ENCODE measurements at places on chromosomes 6 and 20.

GRCh38 chr6:144335914-144336313, 50.8 kb downstream of the UTRN start:
- no peak for DNase-seq

- DNase-seq: peak; percentile 46
Observed at GRCh38 chr20:2652724-2653555, 508 bp downstream of the NOP56 start.

DNA sequence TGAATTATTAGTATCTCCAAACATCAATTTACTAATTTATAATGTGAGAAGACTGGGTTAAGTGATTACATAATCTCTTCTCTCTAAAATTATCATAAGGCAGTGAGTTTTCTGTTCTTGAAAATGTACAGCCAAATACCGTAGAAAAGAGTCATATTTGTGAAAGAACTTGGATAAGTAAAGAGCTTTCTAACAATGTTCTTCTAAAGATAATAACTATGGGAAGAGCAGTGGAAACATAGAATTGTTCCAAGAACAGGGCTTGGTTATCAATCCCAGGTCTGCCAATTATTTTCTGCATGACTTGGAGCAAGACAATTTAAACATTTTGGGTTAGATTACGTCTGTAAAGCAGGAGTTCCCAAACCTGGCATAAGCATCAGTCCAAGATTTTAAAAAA, 198.1 kb upstream of the SGK1 start:
- no peak for DNase-seq

- DNase-seq: no peak
Observed at GRCh38 chr20:60068509-60068908, 110.3 kb downstream of the CDH26 start.

DNA sequence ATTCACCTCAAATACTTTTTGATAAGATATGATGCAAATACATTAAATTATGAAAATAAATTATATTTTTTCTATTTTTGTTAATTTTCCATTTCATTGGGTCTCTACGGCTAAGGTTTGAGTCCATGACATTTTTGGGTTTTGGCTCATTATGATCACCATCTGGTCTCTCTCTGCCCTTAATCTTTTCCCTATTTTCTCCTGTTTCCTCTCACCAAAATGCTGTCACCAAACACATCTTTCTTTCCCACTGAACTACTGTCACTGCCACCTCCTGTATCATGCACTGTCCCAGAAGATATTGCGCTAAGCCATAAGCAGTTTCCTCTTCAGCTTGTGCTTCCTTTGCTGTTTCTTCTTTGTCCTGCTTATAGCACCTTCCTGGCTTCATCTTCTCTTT, 42.0 kb upstream of the OGFRL1 start:
- DNase-seq: no peak

DNA sequence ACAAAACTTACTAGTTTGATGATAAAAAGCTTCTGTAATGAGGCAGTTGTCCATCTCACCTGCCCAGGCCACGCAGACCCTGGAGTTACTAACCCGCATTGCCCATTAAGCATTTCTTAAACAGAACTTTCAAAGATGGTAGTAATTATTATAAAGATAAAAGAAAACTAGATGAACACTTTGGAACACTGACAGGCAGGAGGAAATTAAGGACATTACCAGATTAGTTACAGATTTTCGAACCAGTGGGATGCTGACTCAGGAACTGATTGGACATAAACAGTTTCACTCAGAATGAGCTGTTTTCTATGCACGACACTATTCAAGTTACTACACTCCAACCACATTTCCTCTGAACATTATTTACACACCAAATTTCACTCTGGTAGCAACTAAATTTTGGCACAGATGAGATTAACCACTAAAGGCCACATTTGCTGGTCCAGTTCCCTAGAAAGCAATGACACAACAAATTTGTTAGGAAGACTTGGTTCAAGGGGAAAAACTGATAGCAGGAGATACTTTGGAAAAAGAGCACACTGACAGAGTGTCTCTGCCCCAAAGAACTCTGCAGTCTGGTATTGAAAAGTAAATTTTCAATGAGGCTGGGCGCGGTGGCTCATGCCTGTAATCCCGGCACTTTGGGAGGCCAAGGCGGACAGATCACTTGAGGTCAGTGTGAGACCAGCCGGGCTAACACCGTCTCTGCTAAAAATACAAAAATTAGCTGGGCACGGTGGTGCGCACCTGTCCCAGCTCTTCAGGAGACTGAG, 3.0 kb downstream of the ROMO1 start:
- no peak for DNase-seq

DNA sequence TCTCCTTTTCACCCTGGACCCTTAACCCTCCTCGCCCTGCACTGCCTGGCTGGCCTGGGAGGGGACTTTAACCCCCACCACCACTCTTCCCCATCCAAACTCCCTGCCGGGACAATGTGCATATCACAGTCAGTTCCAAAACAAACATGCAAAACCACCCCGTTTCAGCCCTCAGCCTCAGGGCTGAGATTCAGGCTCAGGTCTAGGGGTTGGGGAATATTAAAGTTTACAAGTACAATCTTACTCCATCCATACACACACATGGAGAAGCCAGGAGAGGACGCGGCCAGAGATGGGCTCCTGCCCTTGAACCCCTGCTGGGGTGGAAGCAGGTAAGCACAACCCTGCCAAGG, 534 bp downstream of the KIAA1755 start:
- DNase-seq: no peak

GRCh38 chr6:136347847-136348246, 58.2 kb upstream of the BCLAF1 start:
- no peak for DNase-seq

DNA sequence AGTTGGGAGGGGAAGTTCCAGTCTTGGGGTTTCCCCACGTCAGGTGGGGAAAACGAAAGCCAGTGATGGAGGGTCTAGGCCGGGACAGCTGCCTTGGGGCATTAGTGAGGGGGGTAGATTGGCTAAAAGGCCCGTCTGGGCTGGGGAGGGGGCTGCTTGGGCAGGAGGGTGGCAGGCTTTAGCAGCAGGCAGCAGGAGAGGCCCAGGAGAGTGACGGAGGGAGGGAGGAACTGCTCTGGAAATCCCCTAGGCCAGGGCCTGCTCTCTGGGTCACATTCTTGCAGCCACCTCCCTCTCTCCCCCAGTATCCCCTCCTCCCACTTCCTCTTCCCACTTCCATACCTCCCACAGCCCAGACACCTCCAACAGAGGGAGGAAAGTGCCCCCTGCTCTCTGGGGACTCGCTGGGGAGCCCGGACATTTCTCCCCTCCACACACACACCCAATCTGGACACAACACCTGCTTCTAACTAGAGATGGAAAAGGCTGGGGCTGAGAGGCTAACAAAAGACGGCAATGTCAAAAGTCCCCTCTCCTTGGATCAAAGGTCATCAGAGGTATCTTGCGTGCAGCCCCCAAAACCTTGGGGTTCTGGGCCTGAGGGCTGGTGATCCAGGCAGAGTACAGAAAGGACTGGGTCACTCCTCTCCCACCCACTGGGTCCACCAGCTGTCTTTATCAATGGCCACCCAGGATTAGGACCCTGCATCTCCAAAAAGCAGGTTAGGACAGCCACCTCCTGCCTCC, 1.8 kb downstream of the NFKBIE start:
- peak; percentile 37 for DNase-seq

GRCh38 chr6:70264306-70264705, 38.6 kb downstream of the COL9A1 start:
- DNase-seq: no peak

- DNase-seq: no peak
Observed at GRCh38 chr6:7468382-7469081, 72.9 kb upstream of the DSP start.

DNA sequence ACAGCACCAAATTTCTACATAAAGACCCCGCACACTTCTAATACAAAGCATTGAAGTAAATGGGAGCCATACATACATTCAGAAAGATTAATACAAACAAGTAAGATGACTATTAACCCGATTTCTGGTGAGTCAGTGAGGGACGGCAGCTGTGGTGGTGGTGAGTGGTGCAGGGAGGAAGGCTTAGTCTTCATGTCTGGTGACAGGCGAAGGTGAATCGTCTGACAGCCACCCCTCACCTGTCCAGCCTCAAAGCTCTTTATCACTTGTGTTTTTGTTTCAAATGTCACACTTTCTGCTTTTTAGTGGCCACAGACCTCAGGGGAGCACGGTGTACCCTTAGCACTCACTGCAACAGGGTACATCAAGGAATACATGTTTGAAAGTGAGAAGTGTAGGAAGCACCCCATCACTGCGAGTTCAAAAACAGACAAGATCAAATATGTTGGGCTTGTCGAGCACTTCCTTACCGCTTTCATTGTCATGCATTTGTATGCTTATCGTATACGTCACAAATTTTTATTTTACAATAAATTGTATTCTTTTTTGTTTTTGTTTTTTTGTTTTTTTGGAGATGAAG, 63.5 kb downstream of the IRF4 start:
- DNase-seq: peak; percentile 58

DNA sequence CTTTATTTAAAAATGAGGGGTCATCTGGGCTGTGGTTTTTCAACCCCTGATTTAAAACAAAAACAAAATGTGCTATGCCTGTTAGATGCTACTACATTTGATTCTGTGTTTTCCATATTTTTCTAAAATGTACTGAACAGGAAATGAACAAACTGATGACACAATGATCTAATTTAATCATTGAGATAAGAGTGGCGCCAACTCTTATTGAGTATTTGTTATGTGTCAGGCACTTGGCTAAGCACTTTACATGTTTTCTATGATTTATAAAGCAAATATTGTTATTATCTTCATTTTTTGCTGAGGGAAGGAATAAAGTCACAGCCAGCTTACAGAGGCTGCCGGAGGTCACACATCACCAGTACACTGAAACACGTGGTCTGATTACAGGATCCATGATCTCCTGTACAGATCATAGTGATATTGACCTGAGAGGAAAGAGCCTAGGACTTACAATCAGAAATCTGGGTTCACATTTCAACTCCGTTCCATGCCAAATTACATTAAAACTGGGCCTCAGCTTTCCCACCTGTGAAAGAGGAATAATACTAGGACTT, 166.7 kb downstream of the ESR1 start:
- no peak for DNase-seq

DNA sequence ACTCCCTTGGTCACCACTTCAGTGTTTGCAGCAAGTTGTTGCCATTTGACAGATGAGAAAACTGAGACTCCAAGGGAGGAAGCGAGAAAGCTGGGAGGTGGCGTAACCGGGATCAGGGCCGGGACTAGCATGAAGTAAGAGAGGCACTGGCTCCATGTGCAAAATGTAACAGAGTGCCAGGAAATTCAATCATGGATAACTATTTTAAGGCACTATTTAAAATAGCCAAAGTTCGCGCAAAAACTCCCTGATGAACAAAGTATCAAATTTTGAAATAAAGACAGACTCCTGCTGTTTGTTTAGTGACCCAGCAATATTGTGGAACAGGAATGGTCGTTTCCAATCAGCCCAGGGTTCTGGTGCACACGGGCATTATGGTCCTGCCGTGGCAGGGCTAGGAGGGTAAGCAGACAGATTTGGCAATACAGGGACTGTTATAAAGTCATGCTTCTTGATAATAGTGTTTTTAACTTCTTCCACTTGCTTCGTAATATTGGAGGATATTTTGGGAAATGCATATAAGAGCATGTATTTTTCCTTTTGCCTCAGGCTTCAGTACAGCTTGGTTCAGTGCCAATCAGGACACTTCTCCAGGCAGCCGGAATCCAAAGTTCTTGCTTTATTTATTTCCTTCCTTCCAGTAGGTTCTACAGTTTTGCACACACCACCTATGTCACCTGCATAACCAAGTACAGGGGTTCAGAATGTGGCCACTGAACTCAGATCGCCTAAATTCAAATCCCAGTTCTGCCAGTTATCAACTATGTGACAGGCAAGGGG, 141.6 kb downstream of the EYA2 start:
- DNase-seq: no peak

DNA sequence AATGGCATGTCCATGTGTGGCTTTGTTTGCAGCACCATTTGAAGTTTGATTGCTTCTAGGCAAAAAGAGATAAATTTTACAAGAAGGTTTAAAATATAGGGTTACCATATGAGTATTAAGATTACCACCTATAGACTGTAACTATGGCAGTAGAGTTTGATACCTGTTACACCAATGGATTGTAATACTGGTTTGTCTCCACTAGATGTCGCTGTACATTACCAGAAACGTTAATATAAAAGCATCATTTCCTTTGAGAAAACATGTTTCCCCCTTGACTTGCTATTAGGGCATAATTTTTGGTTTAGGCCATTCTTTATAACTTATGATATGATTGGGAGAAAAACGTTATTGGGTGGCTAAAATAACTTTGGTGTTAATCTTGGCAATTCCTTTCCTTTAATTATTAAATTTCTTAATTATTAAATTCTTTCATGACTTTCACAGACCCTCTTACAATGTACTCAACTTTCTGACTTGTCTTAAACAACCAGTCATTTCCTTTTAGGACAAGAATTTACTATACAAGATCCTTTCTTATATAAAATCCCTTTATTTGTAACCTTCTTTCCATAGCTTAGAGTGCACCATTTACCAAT, 42.8 kb downstream of the HLA-DPB1 start:
- DNase-seq: no peak

- no peak for DNase-seq
Observed at GRCh38 chr6:17768388-17768787, 61.7 kb upstream of the NUP153 start.

DNA sequence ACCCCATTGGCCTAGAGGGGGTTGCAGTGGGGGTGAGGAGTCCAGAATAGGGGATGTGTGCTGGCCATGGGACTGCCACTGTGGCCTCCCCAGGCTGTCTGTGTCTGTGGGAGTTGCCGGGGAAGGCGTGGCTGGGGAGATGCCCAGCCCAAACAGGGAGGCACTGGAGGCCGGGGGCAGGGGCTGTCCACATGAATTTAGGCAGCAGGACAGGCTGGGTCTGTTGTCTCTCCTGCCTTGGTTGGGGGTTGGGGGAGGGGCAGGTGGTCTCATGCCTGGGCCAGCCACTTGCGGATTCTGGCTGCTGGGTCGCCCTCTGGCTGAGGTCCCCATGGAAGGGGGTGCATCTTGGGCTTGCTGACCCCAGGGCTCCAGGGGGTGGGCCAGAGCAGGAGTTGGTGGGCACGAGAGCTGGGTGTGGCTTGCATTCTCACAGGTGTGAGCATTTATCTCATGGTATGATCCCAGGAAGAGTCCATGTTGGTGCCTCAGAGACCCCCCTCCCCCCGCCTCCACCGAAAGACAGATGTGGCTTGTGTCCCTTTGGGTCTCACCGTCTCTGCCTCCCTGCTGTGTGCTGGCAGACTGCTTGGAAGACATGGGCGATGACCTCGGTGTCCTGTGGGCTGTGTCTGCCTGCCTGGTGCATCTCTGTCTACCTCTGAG, 4.0 kb downstream of the SOX18 start:
- DNase-seq: no peak

DNA sequence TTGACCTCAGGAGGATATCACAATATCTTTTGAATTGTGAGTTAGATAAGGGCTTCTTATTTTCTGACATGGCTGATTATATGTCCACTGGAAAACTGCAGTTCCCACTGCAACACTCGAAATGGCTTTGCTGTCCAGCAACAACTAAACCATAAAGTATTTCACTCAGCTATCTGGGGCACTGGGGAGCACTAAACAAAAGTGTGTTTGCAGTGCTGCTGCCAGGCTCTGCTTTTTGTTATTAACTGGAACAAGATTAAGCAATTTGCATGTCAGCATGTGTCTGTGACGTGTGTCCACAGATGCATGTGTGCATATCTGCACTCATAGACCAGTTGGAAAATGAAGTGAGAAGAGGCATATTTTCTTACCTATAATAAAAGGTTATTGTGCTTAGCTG, 107.8 kb upstream of the CCN2 start:
- no peak for DNase-seq

All from activated CD4-positive, alpha-beta T cell treated with anti-CD3 and anti-CD28 coated beads for 4 hours (primary cell).